Mesothelial cell of epicardium (in vitro differentiated cells): ENCODE measurements at places on chromosomes 2 and 18.

DNA sequence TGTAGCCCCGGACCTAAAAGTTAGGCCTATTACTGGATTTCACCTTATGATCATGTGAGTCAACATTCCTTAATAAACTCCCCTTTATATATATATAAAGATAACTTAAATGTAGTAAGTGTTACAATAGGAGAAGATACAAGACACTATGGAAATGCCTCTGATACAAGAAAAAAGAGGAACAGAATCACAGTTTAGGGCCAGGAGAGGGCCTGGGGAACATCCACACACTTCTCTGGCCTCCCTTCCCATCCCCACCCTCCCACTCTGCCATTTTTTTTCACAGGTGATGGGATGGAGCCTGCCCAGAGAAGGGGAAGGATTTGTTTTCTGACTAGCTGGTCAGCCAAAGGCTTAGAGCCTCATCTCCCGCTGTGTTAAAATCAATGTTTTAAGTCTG is 6.4 kb downstream of the CDC42EP3 start:
- H3K4me1 ChIP-seq = peaks cover 47% of the 10 kb centered on the region
- no peak overlapping the region for H3K27ac ChIP-seq
- no peak overlapping the region for H3K4me3 ChIP-seq
- H3K27me3 ChIP-seq = no peaks in the 10 kb centered on the region

DNA sequence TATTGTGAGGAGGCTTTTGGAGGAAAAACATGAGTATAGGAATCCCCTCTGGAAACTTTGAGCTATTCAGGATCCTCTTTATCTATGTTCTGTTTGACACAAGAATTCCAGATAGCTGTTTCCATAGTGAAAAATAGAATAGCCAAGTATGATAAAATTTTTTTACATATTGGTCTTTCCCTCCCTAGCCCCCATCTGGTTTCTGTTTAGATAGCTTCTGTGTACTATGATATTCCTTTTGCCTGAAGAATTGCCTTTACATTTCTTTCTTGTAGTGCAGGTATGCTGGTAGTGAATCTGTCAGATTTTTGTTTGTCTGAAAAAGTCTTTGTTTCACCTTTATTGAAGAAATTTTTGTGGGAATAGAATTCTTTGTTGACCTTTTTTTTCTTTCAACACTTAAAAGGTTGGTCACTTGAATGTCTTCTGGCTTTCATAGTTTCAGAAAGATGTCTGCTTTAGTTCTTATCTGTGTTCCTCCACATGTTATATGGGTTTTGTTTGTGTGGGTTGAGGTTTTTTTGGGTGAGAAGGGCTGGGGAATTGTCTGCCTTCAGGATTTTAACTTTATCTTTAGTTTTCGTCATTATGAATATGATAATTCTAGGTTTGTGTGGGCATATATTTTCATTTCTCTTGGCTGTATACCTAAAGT is 29.9 kb upstream of the FBLN7 start:
- H3K36me3 ChIP-seq = peaks cover 77% of the 10 kb centered on the region
- no peaks in the 10 kb centered on the region for H3K4me1 ChIP-seq
- H3K27me3 ChIP-seq = no peaks in the 10 kb centered on the region
- DNase-seq = no peak
- H3K27ac ChIP-seq = no peak overlapping the region
- no peak overlapping the region for H3K4me3 ChIP-seq

DNA sequence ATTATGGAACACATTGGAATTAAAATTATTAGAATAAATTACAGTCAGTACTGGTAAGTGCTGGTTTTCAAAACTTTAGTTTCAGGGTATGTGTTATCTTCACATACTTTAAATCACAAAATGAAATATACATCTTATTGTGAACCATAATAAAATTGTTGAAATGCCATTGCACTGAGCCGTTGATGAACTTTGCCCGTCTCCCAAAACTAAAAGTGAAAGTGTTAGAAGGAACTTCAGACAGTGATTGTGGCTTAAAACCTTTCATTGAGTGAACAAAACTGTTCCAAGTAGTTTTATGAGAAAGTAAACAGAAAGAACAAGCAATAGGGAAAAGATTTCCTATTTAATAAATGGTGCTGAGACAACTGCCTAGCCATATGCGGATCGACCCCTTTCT is 811.6 kb downstream of the PLCL1 start:
- no peaks in the 10 kb centered on the region for H3K4me1 ChIP-seq
- no peak overlapping the region for H3K27ac ChIP-seq
- no peaks in the 10 kb centered on the region for H3K36me3 ChIP-seq
- H3K27me3 ChIP-seq = peaks cover 26% of the 10 kb centered on the region

DNA sequence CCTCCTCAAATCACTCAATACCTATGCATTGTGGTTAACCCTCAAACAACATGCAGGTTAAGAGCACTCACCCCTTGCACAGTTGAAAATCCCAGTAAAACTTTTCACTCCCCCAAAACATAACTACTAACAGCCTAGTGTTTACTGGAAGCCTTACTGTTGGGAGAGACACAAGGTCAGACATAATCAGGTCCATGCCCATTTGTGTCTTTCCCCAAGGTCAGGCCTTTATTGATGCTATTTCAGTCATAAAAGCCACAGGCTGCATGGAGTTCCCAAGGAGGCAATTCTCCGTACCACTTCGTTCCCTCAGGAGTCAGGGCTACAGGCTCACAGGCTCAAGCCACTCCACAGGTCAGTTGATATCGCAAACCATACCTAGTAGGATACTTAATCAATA is 180.2 kb downstream of the NCK2 start:
- H3K4me1 ChIP-seq = no peaks in the 10 kb centered on the region
- no peaks in the 10 kb centered on the region for H3K27me3 ChIP-seq
- no peak overlapping the region for H3K4me3 ChIP-seq
- no peak overlapping the region for H3K27ac ChIP-seq
- H3K36me3 ChIP-seq = peaks cover 4% of the 10 kb centered on the region
- no peak for DNase-seq

DNA sequence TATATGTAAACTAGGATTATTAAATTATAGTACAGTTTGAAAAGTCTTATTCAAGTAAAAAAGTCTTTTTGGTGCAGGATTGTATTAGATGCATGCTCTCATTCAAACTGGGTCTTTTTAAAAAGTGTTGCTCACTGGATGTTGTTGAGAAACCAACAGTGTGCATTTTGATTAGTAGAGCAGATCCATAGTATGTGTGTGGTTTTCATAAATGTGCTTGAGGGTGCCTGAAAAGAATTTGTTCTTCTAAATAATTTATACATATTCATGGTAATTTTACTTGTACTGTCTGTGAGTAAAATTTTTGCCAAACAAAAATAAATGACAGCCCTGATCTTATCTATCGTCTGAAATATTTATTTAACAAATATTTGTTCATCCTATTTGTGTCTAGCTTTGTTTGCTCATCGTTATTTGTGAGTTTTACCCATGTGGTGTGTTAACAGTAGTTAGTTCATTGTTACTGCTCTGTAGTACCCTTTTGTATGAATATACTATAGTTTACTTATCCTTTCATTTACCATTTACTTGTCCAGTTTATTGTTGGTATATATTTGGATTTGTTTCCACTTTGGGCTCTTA is 50.4 kb downstream of the PTPN4 start:
- H3K4me1 ChIP-seq = peaks cover 14% of the 10 kb centered on the region
- no peak overlapping the region for H3K27ac ChIP-seq
- peaks cover 30% of the 10 kb centered on the region for H3K36me3 ChIP-seq
- no peaks in the 10 kb centered on the region for H3K27me3 ChIP-seq
- H3K4me3 ChIP-seq = no peak overlapping the region

DNA sequence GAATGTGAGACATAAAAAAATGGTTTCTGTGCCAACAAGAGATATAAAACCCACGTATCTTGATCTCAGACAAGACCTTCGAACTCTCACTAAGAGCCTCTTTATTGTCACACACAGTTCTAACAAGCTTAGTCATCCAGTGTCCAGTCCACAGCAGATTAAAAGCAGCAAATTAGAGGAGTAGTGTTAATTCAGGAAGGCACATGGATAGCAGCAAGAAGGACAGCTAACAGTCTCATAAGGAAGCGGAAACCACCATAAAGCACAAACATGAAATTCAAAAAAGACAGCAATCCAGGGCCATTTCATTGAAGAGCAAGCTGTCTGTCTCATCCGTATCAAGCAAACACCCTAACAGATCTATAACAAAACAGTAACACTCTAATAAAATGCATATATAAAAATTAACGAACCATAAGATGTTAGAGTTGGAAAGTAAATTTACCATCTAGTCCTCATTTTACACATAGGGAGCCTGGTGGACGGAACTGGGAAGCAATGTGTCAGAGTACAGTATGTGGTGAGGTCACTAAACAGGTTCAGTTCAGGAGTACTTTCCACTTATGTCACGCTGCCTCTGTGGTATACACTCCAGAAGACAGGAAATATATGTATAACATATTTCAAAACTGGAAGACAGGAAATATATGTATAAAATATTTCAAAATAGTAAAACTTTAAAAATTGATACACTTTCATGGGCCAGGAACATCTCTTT is 18.3 kb downstream of the AAK1 start:
- DNase-seq = no peak
- peaks cover 5% of the 10 kb centered on the region for H3K36me3 ChIP-seq
- no peaks in the 10 kb centered on the region for H3K4me1 ChIP-seq
- H3K27ac ChIP-seq = no peak overlapping the region

GRCh38 chr18:7789856-7790552 is 222.9 kb downstream of the PTPRM start:
- no peaks in the 10 kb centered on the region for H3K27me3 ChIP-seq
- peaks cover 9% of the 10 kb centered on the region for H3K4me1 ChIP-seq
- no peak overlapping the region for H3K4me3 ChIP-seq
- DNase-seq = no peak
- H3K36me3 ChIP-seq = no peaks in the 10 kb centered on the region

- H3K36me3 ChIP-seq = peaks cover 19% of the 10 kb centered on the region
- H3K4me1 ChIP-seq = peaks cover 28% of the 10 kb centered on the region
- no peaks in the 10 kb centered on the region for H3K27me3 ChIP-seq
These were observed 48.4 kb downstream of the NEMP2 start for GRCh38 chr2:190486037-190486623.
